CD4-positive, alpha-beta T cell treated with Interleukin-1 beta for 1 hour (primary cell): ENCODE measurements at places on chromosomes 6 and 20.
A peak's percentile ranks its signal among the peaks of the same experiment; 100 is the strongest.

- no peak for DNase-seq
These were observed 103.5 kb downstream of the TCP11 start for GRCh38 chr6:35037664-35038038.

GRCh38 chr20:32609111-32609773, 24.1 kb upstream of the NOL4L start:
- no peak for DNase-seq

DNA sequence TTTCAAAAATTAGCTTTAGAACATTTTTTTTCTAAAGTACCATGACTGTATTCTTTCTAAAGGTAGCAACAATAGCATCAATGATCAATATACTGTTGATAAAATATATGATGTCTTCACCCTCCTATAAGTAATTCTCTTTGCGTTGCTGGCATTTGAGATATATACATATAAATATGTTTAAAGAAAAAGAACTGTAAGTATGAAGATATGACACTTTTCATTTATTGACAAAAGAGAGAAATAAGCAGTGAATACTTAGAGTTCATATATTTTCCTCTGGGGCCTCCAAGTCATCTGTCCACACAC, 49.4 kb upstream of the SCGN start:
- no peak for DNase-seq

DNA sequence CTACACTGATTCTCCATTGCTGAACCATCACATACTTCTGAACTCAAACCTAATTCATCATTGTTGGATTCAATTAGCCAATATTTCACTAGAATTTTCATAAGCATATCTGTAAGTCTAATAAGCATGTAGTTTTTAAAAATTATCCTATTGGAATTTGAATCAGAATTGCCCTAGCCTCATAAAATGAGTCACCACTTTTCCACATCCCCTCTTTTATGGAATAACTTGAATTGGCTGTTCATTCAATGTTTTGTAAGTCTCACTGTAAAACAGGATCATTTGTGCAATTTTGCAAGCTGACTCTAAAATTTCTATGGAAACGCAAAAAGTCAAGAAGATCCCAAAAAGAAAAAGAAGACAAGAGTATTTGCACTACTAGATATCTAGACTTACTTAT, 141.0 kb downstream of the HACE1 start:
- no peak for DNase-seq

GRCh38 chr6:166173281-166173951, 5.8 kb upstream of the TBXT start:
- no peak for DNase-seq

GRCh38 chr6:158648682-158649131, 1.1 kb upstream of the SYTL3 start:
- DNase-seq, result no peak

GRCh38 chr6:156850353-156850752, 73.2 kb downstream of the ARID1B start:
- no peak for DNase-seq

- no peak for DNase-seq
These were observed 9.0 kb downstream of the COL21A1 start for GRCh38 chr6:56238352-56238751.

GRCh38 chr6:2183246-2183645, 62.2 kb downstream of the GMDS start:
- no peak for DNase-seq

- DNase-seq, result no peak
These were observed 261.6 kb downstream of the GMDS start for GRCh38 chr6:1983850-1984249.

GRCh38 chr20:21570285-21570992, 56.6 kb upstream of the NKX2-2 start:
- DNase-seq, result no peak

DNA sequence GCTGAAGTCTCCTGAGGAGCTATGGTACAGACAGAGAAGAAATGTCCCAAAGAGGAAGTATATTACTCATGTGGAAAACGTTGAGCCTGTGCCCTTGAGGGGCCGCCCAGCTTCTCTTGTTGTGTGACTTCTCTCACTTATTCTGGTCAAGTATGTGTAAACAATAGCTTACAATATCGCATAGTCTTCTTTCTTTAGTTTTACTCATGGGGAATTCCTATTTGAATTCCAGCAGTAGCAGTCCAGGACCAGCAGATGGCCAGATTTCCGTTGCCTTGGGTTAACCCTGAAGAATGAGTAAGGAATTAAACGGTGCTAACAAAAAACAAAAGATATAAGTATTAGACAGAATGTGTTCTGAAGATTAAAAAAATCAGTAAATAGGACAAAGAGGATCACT, 522.0 kb upstream of the GJE1 start:
- DNase-seq, result no peak

- no peak for DNase-seq
These were observed at the start of gene CLVS2 for GRCh38 chr6:122995921-122996793. CLVS2 (plus strand) TSS chr6:122996235; CDS start chr6:122997778, 1,543 bp downstream.

DNA sequence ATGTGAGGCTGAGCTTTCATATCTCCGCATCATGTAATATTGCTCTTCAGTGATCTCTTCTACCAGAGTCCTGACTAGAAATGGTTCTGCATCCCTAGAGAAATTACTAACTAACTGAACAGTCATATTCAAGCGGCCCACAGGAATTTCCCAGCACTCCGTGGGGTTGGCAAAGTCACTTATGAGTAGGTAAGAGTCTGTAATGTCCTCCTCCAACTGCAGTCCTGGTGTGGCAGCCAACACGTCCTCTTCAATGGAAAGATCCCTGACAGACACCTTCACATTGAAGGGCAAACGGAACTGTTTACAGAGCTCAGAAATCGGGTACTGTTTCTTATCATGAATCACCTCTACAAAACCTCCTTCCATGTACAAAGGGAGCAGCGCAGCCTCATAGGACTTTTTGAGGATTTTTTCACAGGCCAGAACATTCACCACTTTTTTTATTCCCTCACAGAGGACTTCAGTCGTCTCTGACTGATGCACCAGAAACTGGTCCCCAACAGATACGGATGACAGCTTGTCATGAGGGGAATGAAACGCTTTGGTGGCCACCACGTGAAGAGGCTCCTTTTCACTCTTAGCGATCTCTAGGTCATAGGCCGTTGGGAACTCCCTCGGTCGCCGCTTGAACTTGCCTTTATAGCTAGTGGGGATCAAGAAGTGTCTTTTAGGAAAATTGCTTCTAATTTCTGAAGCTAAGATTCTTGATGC, 87.7 kb downstream of the THEMIS start:
- DNase-seq, result no peak

GRCh38 chr6:36049582-36049981, 22.0 kb downstream of the MAPK14 start:
- DNase-seq, result no peak

DNA sequence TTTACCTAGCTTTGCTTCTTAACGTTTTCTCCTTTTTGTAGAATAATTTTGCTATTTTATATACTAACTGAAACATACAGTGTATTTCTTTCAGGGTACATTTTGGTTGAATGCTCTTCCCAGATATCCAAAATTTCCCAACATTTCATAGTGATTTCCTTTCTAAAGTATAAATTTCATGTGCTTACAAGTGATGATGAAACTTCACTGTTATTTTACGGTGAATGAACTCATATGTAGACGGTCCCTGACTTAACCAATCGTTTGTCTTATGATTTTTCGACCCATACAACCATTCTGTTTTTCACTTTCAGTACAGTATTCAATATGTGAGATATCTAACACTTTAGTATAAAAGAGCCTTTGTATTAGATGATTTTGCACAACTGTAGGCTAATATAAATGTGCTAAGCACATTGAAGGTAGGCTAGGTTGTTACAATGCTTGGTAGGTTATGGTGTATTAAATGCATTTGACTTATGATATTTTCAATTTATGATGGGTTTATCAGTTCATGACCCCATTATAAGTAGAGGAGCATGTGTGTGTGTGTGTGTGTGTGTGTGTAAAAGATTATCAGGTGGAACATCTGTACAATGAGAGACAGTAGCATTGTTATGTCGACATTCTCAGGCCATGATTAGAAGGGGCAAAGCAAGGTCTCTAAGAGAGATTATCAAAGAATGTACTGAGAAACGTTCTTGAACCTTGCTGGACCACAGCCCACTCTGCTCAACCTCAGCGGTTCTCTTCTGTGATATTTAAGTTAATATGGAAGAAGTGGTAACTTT, 20.9 kb downstream of the HIVEP1 start:
- no peak for DNase-seq

- no peak for DNase-seq
These were observed 376.9 kb downstream of the RNGTT start for GRCh38 chr6:88586371-88587149.

DNA sequence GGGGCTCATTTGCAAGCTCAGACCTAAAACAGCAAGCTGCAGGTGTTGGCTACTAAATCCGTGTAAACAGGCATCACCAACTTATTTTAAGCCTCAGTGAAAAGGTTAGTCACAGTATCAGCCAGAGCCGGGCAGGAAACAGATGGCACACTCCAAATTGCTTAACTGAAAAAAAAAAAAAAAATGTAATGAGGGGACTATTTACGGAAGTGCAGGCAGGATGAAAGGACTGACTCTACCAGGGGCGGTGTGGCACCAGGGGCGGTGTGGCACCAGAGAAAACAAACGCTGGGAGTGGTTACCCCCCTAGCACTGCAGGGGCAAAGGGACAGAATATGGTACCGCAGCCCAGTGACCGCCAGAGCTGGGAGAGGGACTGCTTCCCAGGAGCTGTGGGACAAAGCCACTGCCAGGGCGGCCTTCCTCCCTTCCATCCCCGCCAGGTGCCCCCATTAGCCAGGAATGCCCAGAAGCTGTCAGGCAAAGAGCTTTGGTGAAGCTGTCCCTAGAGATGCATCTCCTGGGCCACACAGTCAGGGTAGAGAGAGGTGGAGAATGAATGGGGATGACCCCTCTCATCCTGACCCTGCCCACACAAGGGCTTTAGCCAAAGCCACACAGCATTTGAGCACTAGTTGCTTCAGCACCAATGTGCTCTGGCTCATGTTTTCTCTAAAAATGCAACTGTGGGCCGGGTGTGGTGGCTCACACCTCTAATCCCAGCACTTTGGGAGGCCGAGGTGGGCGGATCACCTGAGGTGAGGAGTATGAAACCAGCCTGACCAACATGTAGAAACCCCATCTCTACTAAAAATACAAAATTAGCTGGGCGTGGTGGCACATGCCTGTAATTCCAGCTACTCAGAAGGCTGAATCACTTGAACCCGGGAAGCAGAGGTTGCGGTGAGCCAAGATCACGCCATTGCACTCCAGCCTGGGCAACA, 39.6 kb upstream of the GFOD1 start:
- peak; percentile 72 for DNase-seq

DNA sequence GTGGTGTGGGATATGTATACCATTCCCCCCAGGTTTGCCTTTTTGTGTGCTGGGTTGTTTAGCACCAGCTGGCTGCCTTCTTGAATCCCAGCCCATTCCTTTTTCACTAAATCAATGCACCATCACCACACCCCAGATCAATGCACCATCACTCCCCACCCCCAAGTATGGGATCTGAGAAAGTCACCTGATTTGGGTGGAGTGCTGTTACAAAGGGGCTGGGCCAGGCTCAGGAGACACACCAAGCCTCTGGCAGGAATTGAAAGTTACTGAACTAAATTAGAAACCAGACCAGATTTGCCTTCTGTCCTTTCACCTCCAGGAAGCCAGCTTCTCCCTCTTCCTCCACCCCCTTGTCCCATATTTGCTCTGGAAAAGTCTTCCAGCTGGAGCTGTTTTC, 19.6 kb upstream of the PKHD1 start:
- DNase-seq, result no peak

- no peak for DNase-seq
These were observed 113.0 kb downstream of the EDN3 start for GRCh38 chr20:59413326-59413865.
